NCI-H1417 treated with DMSO at 0.1 percent for 48 hours (cell line): ENCODE measurements at places on chromosomes 6 and 20.

GRCh38 chr6:127732927-127733326, 156.0 kb downstream of the C6orf58 start:
- no peak for DNase-seq

DNA sequence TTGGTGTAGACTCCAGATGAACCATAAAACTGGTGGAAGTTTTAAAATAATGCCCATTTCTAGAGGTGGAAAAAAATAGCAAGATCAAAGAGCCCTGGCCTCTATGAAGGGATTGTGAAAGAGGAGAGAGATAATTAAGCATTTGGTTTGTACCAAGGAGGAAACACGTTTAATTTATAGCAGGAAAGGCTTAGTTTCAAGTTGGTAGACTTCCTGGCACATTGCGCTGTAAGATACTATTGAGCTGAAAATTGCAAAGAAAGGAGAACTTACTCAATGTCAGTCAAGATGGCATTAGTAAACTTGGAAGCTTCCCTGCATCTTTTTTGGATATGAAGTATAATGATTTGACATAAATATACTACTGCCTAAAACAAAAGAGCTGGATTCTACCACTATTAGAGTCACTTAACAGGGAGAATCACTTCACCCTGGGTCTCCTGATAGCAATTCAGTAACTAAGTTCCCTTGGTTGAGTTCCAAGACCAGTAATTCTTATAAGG, 24.4 kb downstream of the MARCKS start:
- no peak for DNase-seq

DNA sequence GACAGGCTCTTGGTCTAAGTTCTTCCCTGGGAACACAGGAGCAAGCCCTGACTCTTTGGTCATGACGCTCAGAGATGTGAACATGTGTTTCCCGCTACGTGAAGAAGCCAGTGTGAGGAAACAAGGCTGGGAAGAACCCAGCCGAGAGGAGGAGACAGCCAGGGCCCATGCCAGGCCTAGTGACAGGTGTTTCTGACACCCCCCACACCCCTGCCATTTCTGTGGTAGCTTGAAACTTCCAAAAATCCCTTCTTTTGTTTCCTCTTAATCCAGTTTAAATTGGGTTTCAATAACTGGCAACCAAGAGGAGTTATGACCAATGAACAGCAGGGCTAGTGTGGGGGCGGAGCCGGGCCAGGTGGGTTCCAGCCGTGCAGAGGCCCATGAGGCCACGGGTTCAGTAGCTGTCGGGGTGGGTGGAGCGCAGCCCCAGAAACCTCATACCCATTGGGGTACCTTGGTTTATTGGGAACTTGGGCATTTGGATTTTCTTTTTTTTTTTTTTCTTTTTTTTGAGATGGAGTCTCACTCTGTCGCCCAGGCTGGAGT, 33.5 kb downstream of the WRNIP1 start:
- no peak for DNase-seq

GRCh38 chr20:533526-533925, 10.1 kb downstream of the CSNK2A1 start:
- DNase-seq, result no peak

DNA sequence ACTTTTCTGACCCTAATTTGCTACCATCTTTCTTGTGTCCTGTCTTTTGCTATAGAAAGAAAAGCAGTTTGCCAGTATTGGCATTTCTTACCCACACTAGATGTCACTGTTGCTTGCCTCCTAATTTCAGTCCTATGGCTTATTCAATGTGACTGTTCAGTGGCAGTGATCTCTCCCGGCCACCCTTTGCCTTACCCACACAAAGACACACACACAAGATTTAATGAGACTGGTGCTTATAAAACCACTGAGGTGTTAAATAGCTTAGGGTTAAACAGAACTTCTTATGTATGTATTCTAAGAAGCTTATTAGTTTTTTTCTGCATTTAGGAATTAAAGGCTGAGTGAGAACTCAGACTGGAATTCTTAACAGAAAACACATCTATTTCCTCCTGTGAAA, 233.6 kb upstream of the ASCC3 start:
- DNase-seq, result peak; percentile 48

DNA sequence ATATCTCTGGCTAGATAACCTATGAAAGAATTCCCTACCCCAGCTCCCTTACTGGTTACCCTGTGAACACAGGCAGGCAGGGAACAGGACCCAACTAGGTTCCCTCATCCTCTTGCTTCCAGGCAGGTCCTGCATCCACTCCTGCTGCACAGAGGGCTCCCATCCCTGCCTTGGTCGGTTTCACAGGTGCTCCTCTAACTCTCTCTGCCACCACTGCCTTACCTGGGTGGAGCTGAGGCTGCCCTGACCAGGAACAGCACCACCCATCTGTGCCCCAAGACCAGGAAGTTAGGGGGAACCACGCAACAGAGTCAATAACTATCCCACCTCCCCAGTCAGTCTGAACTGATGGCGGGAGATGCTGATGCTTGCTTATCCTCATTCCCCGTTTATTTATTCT, 37.0 kb upstream of the HLA-A start:
- no peak for DNase-seq

DNA sequence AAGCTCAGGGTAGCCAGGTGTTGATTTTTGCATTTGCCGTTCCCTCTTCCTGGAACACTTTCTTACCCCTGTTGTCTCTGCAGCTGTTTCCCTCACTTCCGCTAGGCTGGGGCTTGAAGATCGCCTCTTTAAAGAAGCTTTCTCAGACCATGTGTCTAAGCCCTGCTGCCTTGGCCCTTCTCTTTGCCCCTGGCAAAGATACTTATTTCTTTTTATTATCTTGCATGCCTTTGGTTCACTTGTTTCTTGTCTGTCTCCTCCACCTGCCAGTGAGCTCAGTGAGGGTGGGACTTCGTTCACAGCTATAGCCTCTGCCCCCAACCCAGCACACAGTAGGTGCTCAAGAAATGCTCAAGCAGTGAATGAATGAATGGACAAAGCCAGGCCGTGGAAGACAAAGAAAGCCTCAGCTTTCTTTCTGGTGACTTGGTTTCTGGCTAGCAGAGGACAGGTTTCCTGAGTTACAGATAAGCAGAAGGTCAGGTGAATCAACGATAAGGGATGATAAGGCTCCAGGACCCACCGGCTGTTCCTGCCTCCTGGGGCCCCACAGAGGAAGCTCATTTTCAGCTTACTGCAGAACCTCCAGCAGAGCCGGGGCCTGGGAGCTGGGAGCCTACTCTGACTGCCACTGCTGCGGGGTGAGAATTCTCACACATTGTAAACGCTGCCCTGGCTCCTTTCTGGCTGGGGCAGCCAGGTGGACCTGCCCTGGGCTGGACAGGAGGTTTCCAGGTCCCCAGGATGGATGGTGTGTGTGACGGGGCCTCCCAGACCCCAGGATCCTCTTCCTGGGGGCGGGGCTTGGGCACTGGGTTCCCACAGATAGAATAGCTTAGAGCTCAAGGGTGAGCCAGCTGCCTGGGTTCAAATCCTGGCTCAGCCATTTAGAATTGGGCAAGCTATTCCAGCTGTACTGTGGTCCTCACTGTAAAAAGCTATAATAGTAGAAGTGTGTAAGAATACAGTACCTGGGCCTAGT, 29.8 kb downstream of the SNAI1 start:
- DNase-seq, result no peak

DNA sequence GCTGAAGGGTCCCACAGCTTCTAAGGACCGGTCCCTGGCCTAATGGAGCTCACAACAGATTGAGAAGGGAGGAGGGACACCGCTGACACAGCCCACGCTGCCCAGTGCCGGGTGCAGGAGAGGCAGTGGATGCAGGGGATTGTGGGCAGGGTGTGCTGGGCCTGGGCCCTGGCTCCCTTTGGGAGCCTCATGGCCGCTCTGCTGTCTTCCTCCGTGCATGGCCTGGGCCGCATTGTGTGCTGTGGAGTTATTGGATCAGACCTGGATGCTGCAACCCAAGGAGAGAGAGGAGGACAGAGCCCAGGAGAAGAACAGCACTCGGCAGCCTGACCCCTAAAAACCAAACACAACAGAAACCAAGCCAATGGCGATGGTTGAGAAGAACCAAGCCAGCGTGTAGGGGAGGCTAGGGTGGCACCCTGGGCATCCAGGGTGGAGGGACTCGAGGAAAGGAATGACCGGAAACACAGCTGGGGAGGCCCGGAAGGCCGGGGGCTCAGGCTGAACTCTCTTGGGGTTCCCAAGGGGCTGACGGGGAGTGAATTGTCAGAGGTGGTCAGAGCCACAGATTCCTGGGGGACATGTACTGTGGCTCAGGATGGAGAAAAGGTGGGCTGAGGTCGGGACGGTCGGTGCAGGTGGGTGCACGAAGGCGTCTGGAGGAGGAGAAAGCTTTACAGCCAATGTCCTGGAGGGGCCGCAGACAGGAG, 41.0 kb downstream of the ERMARD start:
- DNase-seq, result no peak

DNA sequence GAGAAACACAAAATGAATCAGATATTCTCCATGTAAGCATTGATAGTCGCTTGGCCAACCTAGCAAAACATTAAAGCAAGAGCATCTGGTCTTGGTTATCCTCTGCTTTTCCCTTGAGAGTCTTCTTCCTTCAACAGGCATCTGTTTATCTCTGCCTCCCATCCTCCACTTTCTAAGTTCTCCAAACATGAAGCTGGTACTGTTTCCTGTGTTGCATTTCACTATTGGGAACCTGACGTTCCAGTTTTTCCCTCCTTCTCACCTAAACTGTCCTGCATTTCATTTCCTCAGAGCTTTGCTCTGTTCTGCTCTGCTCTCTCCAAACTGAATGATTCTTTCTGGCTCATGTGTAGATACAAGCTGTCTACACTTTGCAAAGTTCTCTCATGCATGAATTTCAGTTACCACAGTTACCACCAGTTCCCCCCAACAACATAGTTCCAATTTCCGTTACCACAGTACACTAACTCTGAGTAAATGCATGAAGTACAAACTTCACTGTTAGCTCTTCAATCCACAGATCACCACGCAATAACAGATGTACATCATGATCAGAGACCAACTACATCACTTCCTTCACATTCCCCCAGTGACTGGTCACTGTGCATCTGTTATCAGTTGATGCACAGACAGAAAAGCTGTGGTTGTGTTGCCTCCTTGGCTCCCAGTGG, 86.7 kb upstream of the F13A1 start:
- no peak for DNase-seq

DNA sequence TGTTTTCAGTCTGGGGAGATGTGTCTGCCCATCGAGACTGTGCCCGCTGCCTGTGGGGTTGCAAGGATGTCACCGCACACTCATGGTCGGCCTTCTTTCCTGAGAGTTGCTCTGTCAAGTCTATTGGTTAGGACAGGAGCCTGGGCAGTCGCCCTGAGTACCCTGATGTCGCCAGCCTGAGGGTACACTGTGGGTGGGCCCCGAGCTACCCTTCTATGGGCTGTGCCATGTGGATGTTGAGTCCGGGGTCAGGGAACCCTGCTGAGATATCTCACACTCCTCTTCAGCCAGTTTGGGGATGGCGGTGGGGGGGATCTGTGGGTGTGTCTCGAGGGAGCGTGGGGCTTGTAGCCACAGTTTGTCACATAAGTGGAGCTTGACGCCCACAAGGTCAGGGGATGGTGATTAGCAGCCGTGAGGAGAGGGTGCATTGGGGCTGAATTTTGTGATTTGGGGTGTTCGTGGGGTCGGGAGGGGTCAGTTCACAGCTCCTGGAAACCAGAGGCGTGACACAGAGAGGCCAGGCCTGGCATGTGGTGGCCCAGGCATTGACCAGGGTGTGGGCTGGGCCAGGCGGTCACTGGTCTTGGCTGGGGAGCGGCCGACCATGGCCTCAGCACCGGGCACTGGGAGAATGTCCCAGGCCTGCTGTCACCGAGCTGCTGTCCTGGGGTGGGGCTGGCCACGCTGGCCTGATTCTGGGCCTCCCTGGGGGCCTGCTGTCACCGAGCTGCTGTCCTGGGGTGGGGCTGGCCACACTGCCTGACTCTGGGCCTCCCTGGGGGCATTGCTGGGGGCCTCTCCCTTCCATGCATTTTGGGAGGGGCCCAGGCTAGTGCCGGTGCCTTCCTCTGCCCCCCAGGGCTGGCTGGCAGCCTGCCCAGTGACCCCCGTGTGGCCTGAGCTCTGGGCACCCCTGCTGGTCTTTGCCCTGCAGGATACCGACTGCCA, 1.6 kb upstream of the NPBWR2 start:
- no peak for DNase-seq

GRCh38 chr6:87588756-87589407, 905 bp downstream of the RARS2 start:
- no peak for DNase-seq
